T-helper 2 cell treated with Interferon-gamma antibody and Interleukin-4, amounts not matched to agents 100 ng/mL and 5 ng/mL, for 36 hours (primary cell): ENCODE measurements at places on chromosomes 6 and 20. TPM values are rescaled to one million over a fixed set of nuclear protein-coding genes. Genes with fewer than 3 reads are reported as not detected.

The GNMT gene
- 0.98 and 1.00 TPM in 2 replicates for total RNA-seq

The ARFGEF3 gene
- 0.09 and 0.11 TPM in 2 replicates for total RNA-seq

The C4B gene
- 3.5 and 4.6 TPM in 2 replicates for total RNA-seq

The SCRT2 gene
- total RNA-seq: not detected in 2 replicates

The LY6G6F gene
- total RNA-seq: 0.34 TPM in 1 of 2 replicates, not detected in the other

The FAM209B gene
- 0.86 and 1.5 TPM in 2 replicates for total RNA-seq

The ZSCAN23 gene
- 0.43 and 0.86 TPM in 2 replicates for total RNA-seq

The BEND6 gene
- total RNA-seq: not detected in 2 replicates

The HLA-DMB gene
- total RNA-seq: 8.5 and 9.0 TPM in 2 replicates

The CNR1 gene
- total RNA-seq: not detected in 2 replicates

The ZNF165 gene
- 0.43 and 0.66 TPM in 2 replicates for total RNA-seq

The BTN1A1 gene
- not detected in 2 replicates for total RNA-seq

The C6orf58 gene
- not detected in 2 replicates for total RNA-seq

The DEFB127 gene
- not detected in 2 replicates for total RNA-seq

The OLIG3 gene
- not detected in 2 replicates for total RNA-seq

The IFNGR1 gene
- 22.5 and 23.0 TPM in 2 replicates for total RNA-seq

The SRC gene
- 1.7 and 2.9 TPM in 2 replicates for total RNA-seq

The EFCAB8 gene
- 0.50 and 0.68 TPM in 2 replicates for total RNA-seq

The DTD1 gene
- total RNA-seq: 28.0 and 33.5 TPM in 2 replicates

The RAD21L1 gene
- total RNA-seq: not detected in 2 replicates

The EEF1A2 gene
- 0.45 and 0.55 TPM in 2 replicates for total RNA-seq

The SLC23A2 gene
- total RNA-seq: 17.0 and 18.0 TPM in 2 replicates

The SIRPB2 gene
- not detected in 2 replicates for total RNA-seq

The SPAG4 gene
- total RNA-seq: 3.7 and 5.4 TPM in 2 replicates

The DBNDD2 gene
- 10.6 and 10.9 TPM in 2 replicates for total RNA-seq

The GSTA3 gene
- not detected in 2 replicates for total RNA-seq

The ZNF334 gene
- 1.2 and 1.3 TPM in 2 replicates for total RNA-seq

The PHACTR1 gene
- 0.11 and 0.91 TPM in 2 replicates for total RNA-seq

The PRND gene
- not detected in 2 replicates for total RNA-seq

The BMP2 gene
- not detected in 2 replicates for total RNA-seq

The SYNDIG1 gene
- total RNA-seq: not detected in 2 replicates

The BCAS4 gene
- total RNA-seq: 5.5 and 7.1 TPM in 2 replicates

The BLOC1S5 gene
- total RNA-seq: 14.5 and 19.1 TPM in 2 replicates

The SNPH gene
- 5.2 and 5.4 TPM in 2 replicates for total RNA-seq

The SYCP2L gene
- 0.34 and 0.36 TPM in 2 replicates for total RNA-seq

The ZSCAN31 gene
- total RNA-seq: 0.98 and 1.3 TPM in 2 replicates

The KCNS1 gene
- 0.05 and 0.18 TPM in 2 replicates for total RNA-seq

The ENPP1 gene
- total RNA-seq: 3.5 TPM in 2 replicates

The MYMX gene
- total RNA-seq: not detected in 2 replicates

The GTSF1L gene
- total RNA-seq: 0.23 TPM in 1 of 2 replicates, not detected in the other

The SLC52A3 gene
- total RNA-seq: not detected in 2 replicates
